ENCODE measurements at places on chromosomes 16 and 17.

GRCh38 chr16:5882087-5882640, 784.6 kb upstream of the EEF2KMT start:
- DNase-seq: no peak

GRCh38 chr17:81711814-81712467, at the start of gene SLC25A10:
Gene SLC25A10 (plus strand): TSS chr17:81712284. CDS start chr17:81712427, 143 bp downstream.
- DNase-seq: peak; percentile 63

DNA sequence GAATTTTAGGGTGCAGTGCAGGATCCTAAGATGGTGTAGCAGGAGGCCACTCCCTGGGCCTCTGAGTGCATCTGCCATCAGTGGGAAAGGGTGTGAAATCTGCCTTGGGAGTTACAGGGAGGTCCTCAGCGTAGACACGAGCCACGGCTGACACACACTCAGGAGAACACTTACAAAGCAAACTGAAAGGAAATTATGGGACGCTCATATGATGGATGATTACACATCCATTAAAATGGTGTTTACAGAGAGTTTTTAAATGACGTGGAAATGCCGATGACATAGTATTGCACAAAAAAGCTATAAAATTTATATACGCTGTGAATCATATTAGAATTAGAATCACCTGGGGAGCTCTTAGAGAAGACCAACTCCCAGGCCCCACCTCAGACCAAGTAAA, 175.2 kb downstream of the CCDC182 start:
- DNase-seq: no peak

DNA sequence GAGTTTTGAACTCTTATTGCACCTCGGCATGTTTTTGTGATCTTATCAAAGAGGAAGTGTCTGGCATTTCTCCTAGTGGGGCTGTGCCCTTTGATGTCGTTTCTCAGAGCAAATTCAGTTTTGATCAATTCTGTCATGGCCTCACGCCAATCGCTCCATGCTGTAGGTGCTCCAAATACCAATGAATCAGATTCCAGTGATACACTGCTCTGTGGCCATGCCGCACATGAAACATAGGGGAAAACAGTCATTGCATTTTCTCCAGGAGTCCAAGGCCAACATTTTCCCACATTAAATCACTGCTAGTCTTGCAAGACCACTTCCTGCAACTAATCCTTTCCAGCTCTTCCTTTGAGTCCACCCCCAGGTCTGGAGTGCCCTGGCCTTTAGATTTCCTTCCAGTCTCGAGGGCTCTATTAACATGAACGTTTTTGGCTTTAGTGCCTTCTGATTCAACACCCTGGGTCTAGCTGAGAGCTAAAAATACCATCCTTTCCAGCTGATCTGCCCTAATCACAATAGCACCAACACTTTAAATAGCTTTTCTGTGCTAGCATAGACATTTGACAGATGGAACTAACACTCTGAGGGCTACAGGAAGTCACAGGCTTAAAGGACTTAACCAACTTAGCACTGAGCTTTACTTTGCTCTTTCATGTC, 18.2 kb upstream of the RASL10B start:
- no peak for DNase-seq

GRCh38 chr17:18016426-18016825, 22.5 kb downstream of the ATPAF2 start:
- no peak for DNase-seq

- DNase-seq: peak; percentile 67
Measured at GRCh38 chr17:2025622-2026309, 632 bp upstream of the RTN4RL1 start.

- no peak for DNase-seq
Measured at GRCh38 chr17:50538549-50539410, 6.2 kb downstream of the EPN3 start.

GRCh38 chr17:193426-193810, 12.0 kb upstream of the DOC2B start:
- no peak for DNase-seq

- no peak for DNase-seq
Measured at GRCh38 chr17:8890671-8891070, 23.2 kb upstream of the PIK3R6 start.

GRCh38 chr17:40960144-40960543, 6.6 kb downstream of the KRT39 start:
- no peak for DNase-seq

DNA sequence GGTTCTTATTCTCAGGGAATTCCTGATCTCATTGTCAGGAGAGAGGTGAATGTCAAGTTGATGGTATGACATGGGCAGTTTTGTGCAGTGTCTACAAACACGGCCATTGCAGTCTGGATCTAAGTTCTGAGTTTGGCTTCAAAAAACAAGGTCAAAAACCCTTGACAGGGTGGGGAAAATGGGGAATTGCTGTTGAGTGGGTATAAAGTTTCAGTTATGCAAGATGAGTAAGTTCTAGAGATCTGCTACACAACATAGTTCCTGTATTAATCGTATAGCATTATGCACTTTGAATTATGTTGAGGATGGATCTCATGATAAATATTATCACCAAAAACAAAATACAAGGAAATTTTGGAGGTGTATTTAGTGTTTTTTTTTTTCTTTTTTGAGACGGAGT, 36.6 kb upstream of the CARMIL2 start:
- no peak for DNase-seq

- no peak for DNase-seq
Measured at GRCh38 chr17:2943981-2944380, 119.4 kb downstream of the OR1D5 start.

- no peak for DNase-seq
Measured at GRCh38 chr16:51055434-51055833, 95.6 kb downstream of the SALL1 start.

GRCh38 chr17:1830288-1830687, 483 bp downstream of the RPA1 start:
- peak; percentile 3 for DNase-seq

DNA sequence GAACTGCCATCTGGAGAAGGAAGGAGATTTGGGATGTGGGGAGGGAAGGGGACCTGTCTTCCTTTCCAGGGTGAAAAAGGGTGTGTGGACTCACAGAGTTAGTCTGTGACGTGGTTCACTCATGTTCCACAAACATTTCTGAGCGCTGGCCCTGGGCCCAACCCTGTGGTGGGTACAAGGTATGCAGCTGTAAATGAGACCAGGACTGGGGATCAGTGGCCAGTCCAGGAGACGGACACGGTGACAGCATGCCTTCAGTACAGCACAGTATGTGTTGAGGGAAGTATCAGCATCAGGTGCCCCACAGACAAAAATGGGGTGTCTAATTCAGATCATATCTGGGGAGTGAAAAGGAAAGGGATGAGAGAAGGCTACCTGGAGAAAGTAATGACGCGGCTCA, 5.5 kb upstream of the EPX start:
- DNase-seq: no peak

DNA sequence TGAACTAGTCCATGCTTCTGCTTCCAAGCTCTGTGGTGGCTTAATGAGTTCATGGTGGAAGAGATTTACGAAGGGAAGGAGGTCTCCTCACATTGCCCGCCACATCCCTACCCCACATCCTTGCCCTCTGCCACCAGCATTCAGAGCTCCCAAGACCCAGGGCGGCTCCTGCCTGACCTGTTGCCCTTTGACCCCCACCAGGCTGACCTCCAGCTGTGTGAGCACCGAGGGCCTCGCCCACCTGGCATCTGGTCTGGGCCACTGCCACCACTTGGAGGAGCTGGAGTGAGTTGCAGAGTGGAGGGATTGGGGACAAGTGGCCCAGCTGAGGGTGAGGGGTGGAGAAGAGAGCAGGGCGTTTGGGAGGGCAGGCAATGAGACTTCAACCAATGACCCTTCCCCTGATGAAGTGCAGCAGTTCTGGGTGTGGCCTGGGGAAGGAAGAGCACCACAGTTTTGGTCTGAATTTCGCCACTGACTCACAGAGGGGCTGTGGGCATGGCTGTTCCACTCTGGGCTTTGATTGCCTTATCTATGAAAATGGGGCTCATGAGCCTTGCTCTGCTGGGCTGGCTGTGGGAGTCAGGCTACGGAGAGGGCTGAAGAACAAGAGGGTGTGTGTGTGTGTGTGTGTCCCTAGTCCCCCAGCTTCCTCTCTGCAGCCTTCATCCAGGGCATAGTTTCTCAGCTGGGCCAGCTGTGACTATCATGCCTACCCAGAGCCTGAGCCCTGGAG, 22.6 kb upstream of the CPNE2 start:
- DNase-seq: no peak

- no peak for DNase-seq
Measured at GRCh38 chr17:16349431-16349830, 3.8 kb downstream of the CENPV start.

- DNase-seq: no peak
Measured at GRCh38 chr17:79566251-79566955, 44.4 kb downstream of the RBFOX3 start.

GRCh38 chr17:52030052-52030451, 128.5 kb downstream of the CA10 start:
- DNase-seq: no peak

DNA sequence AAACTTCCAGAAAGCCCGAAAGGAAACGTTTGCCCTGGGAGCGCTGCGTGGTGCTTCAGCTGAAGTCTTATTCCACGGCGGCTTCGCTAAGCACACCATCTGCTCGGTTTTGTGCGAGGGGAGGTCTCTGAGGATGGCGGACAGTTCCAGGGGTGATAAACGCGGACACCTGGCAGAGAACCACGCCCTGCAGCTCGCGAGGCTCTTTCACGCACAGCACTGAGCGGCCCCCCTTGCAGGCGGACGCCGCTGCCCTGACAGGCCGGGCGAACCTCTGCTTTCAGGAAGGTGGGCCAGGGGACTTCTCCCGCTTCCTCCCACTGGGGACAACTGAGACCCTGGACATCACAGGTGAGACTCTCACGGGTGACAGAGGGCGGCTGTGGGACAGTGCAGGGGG, 3.7 kb downstream of the MVD start:
- DNase-seq: no peak

- DNase-seq: no peak
Measured at GRCh38 chr17:71409137-71409536, 711.7 kb upstream of the SOX9 start.

DNA sequence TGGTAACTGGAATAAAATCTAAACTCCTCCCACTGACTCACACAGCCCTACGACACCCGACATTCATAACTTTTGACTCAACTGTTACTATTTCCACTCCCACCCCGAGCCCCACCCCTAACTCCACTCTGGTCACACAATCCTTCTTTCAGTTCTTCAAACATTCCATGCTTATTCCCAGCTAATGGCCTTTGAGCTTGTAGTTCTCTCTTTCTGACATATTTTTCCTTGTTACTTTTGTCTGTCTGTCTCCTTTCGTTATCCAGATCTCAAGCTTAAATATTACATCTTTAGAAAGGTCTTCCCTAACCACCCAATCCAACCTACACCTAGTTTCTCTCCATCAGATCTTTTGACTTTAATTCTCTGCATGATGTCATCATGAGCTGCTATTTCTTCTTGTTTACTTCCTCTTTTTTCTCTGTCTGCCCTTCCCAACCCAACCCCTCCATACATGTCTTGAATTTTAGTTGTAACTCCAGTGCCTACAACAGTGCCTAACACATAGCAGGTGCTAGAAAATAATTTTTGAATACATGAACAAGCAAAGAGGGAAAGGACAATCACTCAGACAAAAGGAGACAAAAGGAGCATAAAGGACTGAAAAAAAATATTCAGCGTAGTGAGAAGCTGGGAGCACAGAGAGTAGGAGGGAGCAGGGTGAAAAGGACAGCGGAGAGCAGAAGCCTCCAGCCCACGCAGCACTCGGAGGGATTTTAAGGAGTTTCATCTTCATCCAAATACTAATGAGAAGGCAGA, 65.2 kb upstream of the SMIM36 start:
- DNase-seq: no peak

DNA sequence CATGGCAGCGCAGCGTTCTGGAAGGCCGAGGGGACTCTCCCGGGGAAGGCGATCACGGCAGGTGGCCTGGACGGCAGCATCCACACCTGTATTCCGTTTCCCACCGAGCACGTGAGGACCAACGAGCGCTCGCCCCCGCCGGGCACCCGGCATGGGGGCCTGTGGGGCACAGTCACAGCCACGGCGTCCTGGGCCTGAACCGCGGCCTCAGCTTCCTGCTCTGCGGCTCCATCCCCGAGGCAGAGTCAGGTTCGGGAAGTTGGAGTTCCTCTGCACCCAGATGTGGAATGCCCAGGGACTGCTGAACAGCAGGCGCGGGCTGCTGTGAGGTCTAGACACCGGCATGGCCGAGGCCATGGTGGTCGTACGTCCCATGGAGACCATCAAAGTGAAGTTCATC, 1713.9 kb downstream of the TP53TG3F start:
- DNase-seq: no peak

- no peak for DNase-seq
Measured at GRCh38 chr17:6488008-6488539, 43.8 kb downstream of the PIMREG start.

DNA sequence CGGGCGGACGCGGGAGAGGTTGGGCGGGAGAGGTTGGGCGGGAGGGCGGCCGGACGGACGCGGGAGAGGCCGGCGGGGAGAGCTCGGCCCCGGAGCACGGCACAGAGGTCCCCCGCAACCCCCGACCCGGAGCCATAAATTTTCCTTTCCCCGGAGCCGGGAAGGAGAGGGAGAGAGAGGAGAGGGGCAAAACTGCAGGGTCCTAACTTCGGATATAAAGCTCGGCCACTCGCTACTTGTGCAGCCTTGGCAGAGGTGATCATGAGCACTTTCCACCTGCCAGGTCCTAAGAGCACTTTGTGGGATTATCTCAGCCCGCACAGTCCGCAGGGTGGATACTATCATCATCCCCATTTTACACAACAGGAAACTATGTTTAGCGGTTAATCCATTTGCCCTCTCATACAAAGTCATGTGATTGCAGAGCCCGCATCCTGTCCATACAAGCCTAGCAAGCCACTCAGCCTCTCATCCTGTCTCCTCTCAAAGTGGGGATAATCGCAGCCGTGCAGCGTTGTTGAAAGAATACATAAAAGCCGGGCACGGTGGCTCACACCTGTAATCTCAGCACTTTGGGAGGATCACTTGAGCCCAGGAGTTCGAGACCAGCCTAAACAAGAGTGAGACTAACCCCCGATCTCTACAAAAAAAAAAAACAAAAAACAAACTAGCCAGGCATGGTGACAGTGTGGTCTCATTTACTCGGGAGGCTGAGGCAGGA, 780 bp upstream of the DCAKD start:
- peak; percentile 33 for DNase-seq

DNA sequence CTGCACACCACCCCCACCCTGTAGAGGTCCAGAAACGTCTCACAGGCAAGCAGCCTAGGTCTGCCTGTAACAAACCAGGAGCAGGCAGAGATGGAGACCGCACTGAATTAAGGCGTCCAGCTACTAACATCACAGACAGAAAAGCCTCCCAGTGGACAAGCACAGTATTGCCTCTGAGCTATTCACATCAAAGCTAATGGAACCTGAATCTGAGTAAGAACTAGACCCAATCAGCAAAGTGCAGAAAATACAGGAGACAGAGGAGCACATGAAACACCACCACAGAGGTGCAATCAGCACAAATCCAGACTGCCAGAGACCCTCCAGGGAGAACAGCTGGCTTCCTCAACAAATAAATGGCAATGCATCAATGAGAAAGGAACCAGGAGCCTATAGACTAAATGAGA, 22.2 kb upstream of the PEMT start:
- peak; percentile 58 for DNase-seq

Measured in neural crest cell (in vitro differentiated cells).